Fibroblast of gingiva (primary cell): ENCODE measurements at places on chromosomes 5 and 9.

DNA sequence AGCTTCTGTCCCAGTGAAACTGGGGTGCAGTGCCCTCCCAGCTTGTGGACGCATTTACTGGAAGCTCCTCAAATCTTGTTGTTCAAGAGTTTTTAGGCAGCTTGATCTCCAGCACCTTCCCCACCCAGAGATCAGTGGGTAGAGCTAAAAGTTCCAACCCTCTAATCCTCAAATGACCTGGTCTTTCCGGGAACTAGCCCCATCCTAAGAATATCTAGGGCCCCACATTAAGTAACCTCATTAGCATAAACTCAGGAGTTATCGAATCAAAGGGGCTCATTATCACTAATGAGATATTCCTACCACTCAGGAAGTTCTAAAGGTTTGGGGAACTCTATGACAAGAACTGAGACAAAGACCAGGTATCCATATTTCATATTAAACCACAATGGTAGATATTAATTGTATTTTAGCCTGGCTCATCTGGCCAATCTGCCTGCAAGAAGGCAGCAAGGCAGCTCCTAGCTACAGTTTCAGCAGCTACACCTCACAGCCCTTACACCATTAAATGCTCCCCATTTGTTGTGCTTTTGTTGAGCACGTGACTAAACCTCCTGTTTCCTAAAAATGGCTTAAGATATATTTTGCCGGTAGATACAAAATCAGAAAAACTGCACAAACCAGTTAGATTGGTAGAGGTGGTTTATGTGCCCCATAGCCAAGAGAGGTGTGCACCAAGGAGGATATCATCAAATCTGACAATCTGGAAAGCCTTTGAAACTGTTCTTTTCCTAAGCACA, 24.6 kb upstream of the SLC22A5 start:
- no peak for DNase-seq

GRCh38 chr9:98793031-98793430, 3.3 kb downstream of the ANKS6 start:
- DNase-seq: no peak

- no peak for DNase-seq
Measured at GRCh38 chr9:112212926-112213325, 37.8 kb upstream of the SUSD1 start.

GRCh38 chr5:3258050-3258449, 337.6 kb upstream of the IRX1 start:
- no peak for DNase-seq

GRCh38 chr5:108379722-108380530, 2.0 kb downstream of the FBXL17 start:
- no peak for DNase-seq

DNA sequence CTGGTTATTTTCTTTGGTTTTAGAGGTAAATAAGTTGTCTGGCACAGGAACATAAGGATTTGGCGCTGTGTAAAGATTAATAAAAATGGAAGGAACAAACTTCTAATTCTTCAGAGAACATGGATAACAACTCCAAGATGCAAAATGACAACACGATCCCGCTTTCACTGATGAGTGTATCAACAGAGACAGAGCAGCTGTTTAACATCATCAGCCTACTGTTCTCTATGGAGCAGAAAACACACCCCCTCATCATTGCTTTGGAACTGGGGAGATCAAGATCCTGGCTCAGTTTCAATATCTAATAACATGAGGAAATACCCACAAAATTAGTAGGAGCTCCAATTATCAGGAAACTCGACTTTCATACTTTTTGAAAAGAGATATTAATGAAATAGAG, 8.3 kb upstream of the GAS1 start:
- DNase-seq: no peak

DNA sequence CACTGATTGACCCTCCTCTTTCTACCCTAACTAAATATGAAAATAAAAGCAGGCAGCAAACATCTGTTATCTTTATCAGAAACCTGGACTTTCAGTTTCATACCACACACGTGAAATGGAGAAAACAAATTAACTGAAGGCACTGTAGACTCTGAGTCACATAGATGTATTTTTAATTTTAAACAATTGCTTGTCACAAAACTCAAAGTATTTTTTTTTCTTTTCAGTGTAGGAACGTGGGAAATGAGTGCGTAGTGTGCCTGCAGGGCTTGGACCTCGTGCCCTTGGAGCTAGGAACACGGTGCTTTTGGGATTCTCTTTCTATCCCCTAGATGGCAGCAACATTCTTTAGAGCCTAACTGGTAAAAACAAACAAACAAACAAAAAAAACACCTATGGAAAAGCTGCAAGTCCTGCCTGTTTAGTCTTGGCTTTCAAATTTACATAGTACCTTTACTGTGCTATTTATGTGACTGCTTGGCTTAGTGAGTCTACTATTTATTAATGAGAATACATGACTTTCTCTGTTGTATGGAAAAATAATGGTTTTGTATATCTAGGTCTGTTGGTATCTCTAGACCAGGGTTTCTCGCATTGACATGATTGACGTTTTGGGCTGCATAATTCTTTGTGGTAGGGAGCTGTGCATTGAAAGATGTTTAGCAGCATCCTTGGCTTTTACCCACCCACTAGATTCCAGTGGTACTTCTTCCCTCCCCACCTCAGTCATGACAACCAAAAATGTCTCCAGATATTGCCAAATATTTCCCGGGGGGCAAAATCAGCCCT, 16.8 kb upstream of the ACTBL2 start:
- DNase-seq: peak; percentile 49

GRCh38 chr9:124019771-124020519, 8.4 kb downstream of the LHX2 start:
- no peak for DNase-seq

- DNase-seq: no peak
Measured at GRCh38 chr5:154570572-154571324, 92.7 kb upstream of the HAND1 start.

DNA sequence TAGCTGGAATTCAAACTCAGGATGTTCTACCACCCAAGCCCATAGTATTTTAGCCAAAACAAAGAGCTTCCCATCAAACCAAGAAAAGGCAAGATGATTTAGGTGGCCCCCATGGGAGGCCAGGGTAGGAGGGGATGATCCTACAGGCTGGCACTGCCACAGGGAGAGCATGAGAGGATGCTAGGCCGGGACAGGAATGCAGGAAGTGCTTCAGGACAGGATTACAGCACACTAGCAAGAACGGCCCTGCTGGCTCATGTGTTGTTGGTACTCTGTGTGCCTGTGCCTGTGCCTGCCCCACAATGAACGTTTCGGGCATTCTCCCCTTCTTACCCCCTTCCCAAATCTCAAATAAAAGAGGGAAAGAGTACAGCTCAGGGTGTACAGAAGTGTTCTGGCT, 110.7 kb upstream of the TRIM32 start:
- peak; percentile 14 for DNase-seq

GRCh38 chr9:134189470-134190231, 25.3 kb upstream of the RNU6ATAC start:
- DNase-seq: no peak
